Fibroblast of skin of left biceps (primary cell): ENCODE measurements at places on chromosomes 3 and 15.

DNA sequence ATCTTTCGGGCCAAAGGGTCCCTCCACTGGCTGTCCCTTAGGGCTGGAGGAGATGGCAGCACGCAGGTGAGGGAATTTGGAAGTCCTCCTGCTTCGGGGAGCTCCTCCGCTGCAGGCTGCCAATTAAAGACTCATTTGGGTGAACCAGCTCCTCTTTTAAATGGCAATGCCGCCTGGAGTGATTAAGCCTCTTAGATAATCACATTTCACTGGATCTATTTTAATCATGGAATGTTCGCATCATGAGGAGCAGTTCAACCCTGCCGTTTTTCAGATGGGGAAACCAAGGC lies 117.9 kb downstream of the LIPC start:
- DNase-seq: no peak

DNA sequence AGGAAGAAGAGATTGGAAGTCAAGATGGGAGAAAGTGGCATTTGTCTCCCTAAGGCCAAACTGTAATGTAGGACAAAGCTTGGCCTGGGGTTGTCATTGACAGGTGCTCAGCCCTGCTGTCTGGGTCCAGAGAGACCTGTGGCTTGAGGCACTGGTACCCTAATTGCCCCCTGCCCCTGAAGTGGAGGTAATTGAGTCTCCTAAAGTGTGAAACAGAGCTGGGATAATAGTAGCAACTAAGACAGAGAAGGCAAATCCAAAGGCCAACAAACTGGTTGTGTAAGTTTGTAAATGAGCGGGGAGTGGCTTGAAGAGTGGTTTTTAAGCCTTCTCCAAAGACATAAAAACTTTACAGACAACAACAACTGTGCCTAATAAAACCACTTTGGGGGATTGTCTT lies 264.2 kb upstream of the ROPN1 start:
- no peak for DNase-seq

- DNase-seq: no peak
Measured at GRCh38 chr3:175941352-175941751, 1082.2 kb downstream of the NAALADL2 start.

DNA sequence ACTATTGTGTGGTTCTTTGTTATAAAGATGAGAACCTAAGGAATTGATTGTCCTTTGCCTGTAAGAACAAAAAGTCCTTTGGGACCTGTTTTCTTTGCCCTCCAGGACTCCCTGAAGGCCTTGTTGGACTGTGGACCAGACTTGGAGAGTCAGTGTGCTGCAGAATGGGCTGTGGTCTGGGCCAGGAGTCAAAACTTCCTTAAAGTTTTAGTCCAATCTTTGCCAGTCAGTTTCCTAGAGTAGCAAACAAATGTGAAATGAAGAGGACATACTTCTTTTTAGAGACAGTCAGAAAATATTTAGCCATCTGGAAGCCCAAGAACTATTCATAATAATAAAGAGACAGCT lies 45.4 kb downstream of the PDE8A start:
- no peak for DNase-seq

GRCh38 chr3:115251509-115251908 lies 104.4 kb upstream of the ZBTB20 start:
- DNase-seq: no peak

DNA sequence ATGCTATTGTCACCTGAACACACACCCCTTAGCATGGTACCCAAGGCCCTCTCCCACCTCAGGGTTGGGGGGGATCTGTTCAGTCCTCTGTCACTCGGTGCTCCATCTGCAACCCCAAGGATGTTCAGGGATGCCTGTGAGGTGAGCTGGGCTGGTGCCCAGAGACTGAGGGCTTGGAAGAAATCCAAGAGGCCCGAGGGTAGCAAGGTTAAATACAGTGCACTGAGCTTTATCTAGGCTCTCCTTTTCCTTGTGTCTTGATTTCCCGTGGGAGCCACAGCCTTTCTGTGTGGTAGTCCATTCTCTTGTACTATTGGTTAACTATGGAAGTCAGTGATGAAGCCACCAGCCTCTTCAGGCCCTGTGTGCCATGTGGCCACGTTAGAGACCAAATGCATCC lies 18.7 kb upstream of the WNT5A start:
- no peak for DNase-seq

DNA sequence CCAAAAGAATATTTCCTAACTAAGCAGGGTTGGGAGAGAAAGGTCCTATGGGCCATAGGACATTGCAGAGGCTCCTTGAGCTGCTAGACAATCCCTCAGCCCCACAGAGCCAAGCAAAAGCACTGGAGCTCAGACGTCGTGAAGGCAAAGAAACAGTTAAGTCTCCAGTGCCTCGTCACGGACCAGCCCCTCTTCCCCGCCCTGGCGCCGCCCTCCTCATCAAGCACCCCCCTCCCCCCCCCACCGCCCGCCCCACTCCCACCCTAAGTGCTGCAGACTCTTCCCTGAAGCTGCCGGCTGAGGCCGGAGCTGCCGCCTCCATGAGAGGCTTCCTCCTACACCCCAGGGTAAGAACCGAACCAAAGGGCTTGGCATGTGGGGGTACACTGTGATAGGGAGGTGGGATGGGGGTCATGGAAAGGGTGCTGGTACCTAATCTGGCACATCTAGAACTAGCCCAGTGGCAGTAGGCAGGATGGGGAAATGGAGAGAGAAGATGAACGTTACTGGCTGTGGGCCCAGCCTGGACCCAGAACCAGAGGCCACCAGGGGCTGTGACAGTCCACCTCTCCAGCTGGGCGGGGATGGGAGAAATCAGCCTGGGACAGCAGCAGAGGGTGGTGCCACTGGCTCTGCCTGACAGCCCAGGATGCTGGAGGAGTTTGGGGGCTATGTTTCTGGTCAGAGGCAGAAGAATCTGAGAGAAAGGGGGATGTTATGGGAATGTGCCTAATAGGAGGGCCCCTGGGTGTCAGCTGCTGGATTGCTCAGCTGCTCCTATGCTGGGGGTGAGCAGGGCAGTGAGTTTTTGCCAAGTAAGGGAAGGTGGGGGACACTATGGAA lies at the start of gene MAP1A:
TSS of gene MAP1A (plus strand) at position 255 of the 843 bp plus-strand sequence. CDS start 3,866 bp downstream, outside the sequence.
- DNase-seq: no peak
